ENCODE measurements at places on chromosomes 5 and 9. TPM values are rescaled to one million over a fixed set of nuclear protein-coding genes. Genes with fewer than 3 reads are reported as not detected.

GRCh38 chr5:123605822-123606221 is 93.8 kb downstream of the CSNK1G3 start:
- DNase-seq: no peak

- DNase-seq: no peak
Measured at GRCh38 chr5:168649306-168649705, 70.1 kb upstream of the PANK3 start.

- DNase-seq: no peak
Measured at GRCh38 chr5:176781638-176782570, 28.5 kb upstream of the UNC5A start.

GRCh38 chr5:88727705-88728313 is 155.2 kb downstream of the MEF2C start:
- DNase-seq: peak; percentile 24

DNA sequence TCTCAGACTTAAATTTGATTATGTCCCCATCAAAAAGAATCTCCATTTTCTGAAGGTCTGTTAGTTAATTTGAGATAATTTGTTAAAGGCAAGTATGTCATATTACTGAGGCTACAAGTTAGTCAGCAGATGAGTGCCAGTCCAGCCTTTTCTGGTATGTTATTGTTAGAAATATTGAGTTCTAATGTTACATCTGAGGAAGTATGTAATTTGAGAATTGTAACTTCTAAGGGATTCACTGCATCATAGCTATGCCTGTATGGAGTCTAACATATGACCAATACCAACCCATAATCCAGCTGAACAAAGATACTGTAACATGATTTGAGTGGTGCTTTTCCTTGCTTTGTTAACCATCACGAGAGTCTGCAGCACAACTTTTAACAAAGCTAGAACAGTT is 13.9 kb downstream of the SLC23A1 start:
- DNase-seq: peak; percentile 92

DNA sequence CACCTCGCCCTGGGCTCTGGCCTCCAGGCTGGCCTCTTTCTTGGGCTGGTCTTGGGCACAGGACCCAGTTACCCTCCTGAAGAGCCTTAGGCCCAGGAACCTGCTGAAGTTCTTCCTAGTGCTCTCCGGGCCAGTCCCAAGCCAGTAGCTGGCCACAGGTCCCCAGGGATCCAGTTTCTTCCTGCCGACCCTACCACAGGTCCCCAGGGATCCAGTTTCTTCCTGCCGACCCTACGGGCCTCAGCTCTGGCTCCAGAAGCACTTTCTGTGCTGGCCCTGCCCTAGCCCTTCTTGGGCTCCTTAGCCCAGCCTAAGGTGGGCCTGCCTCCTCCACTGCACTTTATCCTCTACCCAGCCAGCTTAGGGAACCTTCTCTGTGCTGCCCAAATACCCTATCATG is 18.2 kb upstream of the CACFD1 start:
- no peak for DNase-seq

The KIF20A gene
- 106 TPM for total RNA-seq

The MTMR12 gene
- total RNA-seq: 20.3 TPM

The PTPN3 gene
- 0.72 TPM for total RNA-seq

The FOXD1 gene
- total RNA-seq: 3.2 TPM

The TPD52L3 gene
- total RNA-seq: not detected

The ZNF883 gene
- 0.83 TPM for total RNA-seq

The INSL4 gene
- not detected for total RNA-seq
